ENCODE measurements at places on chromosomes 7 and 10.

DNA sequence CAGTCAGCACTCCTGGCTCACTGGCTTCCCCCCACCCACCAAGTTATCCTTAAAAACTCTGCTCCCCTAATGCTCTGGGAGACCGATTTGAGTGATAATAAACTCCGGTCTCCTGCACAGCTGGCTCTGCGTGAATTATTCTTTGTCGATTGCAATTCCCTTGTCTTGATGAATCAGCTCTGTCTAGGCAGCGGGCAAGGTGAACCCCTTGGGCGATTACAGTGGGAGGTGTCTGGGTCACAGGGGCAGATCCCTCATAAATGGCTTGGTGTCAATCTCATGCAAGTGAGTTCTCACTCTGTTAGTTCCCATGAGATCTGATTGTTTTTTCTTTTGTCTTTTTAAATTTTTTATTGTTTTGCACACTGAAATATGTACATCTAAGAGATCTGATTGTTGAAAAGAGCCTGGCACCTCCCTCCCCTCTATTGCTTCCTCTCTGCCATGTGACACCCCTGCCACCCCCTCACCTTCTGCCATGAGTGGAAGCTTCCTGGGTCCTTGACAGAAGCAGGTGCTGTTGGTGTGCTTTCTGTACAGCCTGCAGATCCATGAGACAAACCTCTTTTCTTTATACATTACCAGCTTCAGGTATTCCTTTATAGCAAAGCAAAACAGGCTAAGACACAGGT lies 20.5 kb downstream of the OTUD1 start:
- no peak for DNase-seq

DNA sequence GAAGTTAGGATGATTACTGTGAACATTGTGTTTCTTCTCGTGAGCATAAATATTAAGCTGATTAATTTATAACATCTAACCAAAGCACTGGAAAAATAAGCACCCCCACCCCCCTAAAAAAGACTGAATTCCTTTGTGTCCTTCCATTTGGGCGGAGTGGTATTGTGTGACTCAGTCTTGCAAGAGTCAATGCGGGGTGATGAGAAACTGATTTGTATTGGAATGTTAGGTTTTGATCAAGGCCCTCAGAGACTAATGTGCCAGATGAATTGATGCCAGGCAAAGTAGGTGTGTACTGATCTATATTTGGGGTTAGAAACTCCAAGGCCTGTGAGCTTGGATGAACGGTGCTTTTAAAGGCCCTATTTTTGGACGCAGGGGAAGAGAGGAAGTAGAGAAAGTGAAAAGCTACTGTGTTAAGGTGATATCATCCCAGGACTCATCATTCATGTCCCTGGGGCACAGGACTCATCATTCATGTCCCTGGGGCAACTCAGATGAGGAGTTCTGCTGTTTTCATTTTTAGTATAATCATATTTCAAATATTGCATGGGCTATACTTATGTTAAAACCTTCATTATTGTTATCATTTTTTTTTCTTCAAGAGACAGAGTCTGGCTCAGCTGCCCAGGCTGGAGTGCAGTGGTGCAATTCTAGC lies 61.3 kb upstream of the PTN start:
- DNase-seq, result no peak

DNA sequence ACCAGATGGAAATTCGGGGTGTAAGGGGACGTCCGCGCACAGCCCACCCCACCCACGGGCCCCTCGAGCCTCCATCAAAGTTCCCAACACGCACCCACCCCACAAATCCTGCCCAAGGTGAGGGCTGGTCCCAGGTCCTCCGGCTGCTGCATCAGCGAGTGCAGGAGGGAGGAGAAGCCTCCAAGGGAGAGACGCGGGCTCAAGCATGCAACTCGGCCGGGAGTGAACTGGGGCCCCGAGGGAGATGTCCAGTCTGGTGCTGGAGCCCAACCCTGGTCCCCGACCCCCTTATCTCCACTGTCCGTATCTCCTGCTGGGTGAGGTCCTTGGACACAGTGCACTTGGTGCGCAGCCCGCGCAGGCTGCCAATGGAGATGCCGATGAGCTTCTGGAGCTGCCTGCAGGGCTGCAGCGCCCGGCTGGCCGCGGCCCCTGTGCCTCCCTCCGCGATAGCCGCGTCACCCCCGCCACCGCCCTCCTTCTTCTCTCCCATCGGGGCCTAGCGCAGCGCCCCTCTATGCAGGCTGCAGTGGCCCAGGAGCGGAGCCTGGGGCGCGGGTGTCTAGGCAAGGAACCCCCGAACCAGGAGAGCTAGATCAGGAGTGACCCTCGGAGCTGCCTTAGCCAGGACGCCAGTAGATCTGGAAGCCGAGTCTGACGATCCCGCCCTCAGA lies 489.2 kb downstream of the ZNF33B start:
- no peak for DNase-seq

GRCh38 chr10:120051671-120052070 lies 159.1 kb downstream of the SEC23IP start:
- DNase-seq, result no peak

- DNase-seq, result no peak
These were observed 50.1 kb upstream of the GDF10 start for GRCh38 chr10:47249881-47250280.

GRCh38 chr7:76204147-76204546 lies 2.5 kb downstream of the SRRM3 start:
- no peak for DNase-seq

DNA sequence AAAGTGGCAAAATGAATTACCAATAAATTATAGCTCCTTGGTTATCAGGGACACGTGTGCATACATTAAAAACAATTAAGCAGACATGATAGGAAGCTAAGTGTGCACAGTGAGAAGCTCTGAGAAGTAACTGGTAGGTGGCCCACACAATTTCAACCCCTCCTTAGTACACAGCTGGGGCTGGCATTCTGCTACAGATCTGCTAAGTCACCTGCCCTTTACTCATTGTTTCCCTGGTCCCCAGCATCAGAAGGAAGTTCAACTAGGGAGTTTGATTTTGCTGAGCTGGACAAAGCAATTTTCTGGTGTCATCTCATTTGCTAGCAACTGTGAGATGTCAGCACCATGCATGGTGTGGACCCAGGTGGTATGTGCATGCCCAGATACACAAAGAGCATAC lies 424.1 kb upstream of the NPVF start:
- DNase-seq, result no peak

DNA sequence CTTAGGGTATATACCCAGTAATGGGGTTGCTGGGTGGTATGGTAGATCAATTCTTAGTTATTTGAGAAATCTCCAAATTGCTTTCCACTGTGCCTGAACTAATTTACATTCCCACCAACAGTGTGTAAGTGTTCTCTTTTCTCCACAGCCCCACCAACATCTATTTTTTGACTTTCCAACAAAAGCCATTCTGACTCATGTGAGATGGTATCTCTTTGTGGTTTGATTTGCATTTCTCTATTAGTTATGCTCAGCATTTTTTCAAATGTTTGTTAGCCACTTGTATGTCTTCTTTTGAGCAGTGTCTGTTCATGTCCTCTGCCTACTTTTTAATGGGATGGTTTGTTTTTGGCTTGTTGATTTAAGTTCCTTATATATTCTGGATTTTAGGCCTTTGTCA lies 66.4 kb downstream of the MGAM2 start:
- DNase-seq, result no peak

GRCh38 chr7:43164757-43165156 lies 52.3 kb downstream of the HECW1 start:
- DNase-seq, result no peak

DNA sequence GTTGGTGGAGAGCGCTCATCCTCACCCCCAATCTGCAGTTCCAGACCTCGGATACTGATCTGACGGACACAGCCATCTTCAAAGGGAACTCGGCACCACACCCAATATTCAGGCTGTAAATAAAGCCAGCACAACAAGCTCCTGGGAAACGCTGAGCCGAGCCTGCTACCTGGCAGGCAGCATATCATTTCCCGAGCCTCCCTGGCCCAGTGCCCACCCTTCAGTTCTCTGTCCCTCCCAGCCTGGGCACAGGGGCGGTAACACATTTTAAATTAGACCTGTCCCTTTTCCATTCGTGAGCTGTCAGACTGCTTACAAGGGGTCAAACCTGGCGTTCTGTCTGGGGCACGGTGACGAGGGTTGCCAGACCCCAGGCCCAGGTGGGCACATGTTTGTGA lies 250.5 kb downstream of the ARHGAP12 start:
- DNase-seq, result no peak

- no peak for DNase-seq
These were observed 226.6 kb upstream of the RHOBTB1 start for GRCh38 chr10:61170594-61170993.

GRCh38 chr10:128144547-128144946 lies 18.3 kb upstream of the MKI67 start:
- no peak for DNase-seq

- no peak for DNase-seq
These were observed 904 bp downstream of the R3HCC1L start for GRCh38 chr10:98135222-98135899.

DNA sequence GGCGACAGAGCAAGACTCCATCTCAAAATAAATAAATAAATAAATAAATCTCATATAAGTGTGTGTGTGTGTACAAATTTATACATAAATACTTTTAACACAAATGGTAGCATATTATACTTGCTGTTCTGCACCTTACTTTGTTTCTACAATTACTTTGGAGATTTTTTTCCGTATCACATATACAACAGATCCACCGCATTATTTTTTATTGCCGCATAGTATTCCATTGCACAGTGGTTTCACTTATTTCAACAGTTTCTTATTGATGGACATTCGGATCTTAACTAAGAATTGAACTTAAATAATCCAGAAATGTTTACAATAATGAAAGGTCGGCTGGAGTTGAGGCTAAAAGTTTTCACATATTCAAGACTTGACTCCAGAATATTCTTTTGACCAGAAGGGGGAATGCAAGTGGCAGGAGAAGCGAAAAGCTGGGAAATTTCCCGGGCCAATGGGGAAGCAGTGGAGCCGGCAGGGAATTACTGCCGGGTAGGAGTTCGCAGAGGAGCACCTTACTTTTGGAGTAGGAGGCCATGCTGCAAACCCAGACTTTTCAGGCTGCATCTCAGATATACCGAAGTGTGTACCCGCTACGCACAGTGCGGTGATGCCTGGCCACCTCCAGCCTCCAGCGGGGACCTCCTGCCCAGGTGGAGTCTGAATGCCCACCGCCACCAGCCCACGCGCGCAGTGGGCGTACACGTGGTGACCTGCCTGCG lies 415 bp upstream of the CNNM1 start:
- DNase-seq, result peak; percentile 57

Measured in brain (organoid and tissue), 16 donors.